Pancreas (tissue), 10 donors: ENCODE measurements at places on chromosomes 3 and 15.

- no peak for DNase-seq
- H3K27ac ChIP-seq = no peak overlapping the region
- H3K4me1 ChIP-seq = no peaks in the 10 kb centered on the region
- peaks cover 5% of the 10 kb centered on the region for H3K27me3 ChIP-seq
Observed at GRCh38 chr3:77171026-77171425, 131.1 kb downstream of the ROBO2 start.

DNA sequence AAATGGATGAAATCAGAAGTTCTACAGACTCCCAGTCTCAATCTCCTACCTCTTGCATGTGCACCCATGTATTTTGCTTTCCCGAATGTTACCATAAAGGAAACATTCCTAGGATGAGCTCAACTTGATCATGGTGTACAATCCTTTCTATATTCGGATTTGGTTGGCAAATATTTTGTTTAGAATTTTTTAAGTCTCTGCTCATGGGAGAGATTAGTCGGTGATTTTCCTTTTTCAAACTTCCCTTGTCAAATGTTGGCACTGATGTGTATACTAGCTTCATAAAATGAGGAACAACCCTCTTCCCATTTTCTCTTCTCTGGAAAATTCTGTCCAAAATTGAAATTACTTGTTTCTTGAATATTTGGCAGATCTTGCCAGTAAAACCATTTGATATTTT lies 317.6 kb upstream of the RASGRP1 start:
- H3K27ac ChIP-seq = no peak overlapping the region
- DNase-seq = no peak
- no peaks in the 10 kb centered on the region for H3K36me3 ChIP-seq
- H3K4me1 ChIP-seq = no peaks in the 10 kb centered on the region

GRCh38 chr15:62618432-62618831 lies 424.1 kb upstream of the TPM1 start:
- no peaks in the 10 kb centered on the region for H3K27me3 ChIP-seq
- H3K27ac ChIP-seq = no peak overlapping the region
- H3K4me3 ChIP-seq = no peak overlapping the region
- no peaks in the 10 kb centered on the region for H3K4me1 ChIP-seq
- DNase-seq = no peak

GRCh38 chr3:84292128-84292527 lies 666.7 kb upstream of the CADM2 start:
- H3K4me3 ChIP-seq = no peak overlapping the region
- H3K4me1 ChIP-seq = no peaks in the 10 kb centered on the region
- DNase-seq = no peak
- no peaks in the 10 kb centered on the region for H3K36me3 ChIP-seq
- no peaks in the 10 kb centered on the region for H3K27me3 ChIP-seq

DNA sequence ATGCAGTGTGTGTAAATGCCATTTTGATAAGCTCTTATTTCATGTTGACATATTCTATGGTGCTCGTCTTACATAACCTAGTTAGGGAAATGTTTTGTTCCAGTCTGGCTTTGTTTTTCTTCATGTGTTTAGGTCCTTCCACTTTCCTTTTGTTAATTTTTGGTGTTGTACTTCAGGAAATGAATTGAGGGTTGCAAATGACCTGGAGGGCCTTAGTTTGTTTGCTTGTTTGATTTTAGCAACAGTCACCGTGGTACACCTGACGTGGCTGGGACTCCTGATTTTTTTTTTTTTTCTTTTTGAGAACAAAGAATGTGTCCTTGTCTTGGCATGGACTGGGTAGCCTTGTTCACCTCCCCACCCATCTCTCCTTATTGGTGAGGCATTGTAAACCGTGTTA lies 114.8 kb downstream of the IGF1R start:
- H3K27me3 ChIP-seq = no peaks in the 10 kb centered on the region
- H3K36me3 ChIP-seq = no peaks in the 10 kb centered on the region
- H3K27ac ChIP-seq = peak overlapping the region; percentile 46
- no peak for DNase-seq

DNA sequence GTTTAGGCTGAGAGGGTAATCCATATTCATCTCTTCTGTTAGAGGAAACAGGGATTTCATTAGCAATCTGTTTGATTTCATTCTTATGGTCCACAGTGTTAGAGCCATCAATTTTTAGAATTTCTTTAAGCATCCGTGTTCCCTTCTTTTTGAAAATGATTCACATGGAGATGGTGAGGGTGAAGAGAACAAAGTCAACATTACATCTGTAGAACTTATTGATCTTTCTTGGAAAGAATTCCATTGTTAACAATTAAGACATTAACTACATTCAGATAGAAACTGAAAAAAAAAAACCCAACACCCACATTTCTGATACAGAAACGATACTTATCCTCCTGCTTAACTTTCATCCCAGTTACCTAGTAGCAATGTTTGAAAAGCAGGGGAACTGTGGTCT lies 107.0 kb upstream of the GK5 start:
- no peak overlapping the region for H3K27ac ChIP-seq
- no peak overlapping the region for H3K4me3 ChIP-seq
- H3K4me1 ChIP-seq = no peaks in the 10 kb centered on the region
- peaks cover 28% of the 10 kb centered on the region for H3K36me3 ChIP-seq
- H3K27me3 ChIP-seq = no peaks in the 10 kb centered on the region
- DNase-seq = no peak

DNA sequence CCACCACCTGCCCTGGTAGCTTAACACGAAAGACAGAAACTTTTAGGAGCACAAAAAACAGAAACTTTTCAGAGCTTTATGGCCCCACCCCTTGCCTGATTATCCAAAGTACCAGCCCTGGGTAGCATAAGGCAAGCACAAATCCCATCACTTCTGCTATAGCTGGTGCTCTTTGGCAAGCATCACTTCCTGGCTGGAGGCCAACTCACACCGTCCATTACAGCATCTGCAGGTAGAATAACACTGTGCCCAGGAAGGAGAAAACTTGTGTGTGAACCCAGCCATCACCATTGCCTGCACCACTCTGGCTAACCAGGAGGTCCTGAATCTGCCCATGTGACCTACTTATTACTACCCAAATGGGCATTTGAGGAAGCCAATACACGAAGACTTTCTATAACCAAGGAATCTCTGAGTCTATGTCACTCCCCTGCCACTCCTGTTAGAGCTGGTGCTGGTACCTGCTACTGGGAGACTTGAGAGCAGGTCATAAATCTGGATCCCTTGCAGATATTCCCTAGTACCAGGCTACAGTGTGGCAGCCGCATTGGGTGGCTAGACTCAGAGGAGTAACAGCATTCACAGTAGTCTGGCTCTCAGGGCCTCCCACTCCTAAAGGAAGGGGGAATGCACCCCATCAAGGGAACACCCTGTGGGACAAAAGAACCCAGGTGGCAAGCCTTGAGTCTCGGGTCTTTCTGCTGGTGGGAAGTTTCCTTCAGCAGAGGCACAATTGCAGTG lies 73.3 kb upstream of the AKAP13 start:
- peak; percentile 65 for DNase-seq
- H3K27me3 ChIP-seq = no peaks in the 10 kb centered on the region
- no peaks in the 10 kb centered on the region for H3K4me1 ChIP-seq
- H3K4me3 ChIP-seq = no peak overlapping the region
- no peak overlapping the region for H3K27ac ChIP-seq
- no peaks in the 10 kb centered on the region for H3K36me3 ChIP-seq

DNA sequence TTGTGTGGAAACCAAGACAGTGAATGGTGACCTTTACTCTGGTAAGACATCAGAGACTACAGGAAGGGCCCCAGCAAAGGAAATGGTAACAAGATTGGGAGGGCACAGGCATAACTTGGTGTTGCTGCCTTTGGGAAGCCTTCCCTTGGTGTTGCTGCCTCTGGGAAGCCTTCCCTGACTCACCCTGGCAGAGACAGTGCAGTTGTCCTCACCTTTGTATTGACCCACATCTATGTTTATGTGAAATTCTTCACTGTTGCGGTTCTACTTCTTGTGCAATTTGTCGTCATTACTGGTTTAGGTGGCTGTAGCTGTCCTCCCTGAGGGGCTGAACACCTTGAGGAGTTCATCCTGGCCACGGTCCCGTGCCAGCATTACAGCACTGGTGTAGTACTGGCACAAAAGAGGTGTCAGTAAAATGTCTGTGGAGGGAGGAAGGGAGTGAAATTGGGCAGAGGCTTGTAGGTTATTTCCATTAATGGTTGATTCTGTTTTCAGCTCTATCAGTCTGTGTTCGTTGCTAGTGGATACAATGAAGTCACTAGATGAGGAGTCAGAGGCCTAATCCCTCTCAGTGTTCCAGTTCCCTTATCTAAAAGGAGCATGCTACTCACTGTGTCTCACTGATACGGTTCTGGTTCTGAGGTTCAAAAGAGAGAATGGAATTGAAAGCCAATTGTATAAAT lies 21.6 kb downstream of the IFT122 start:
- H3K4me3 ChIP-seq = no peak overlapping the region
- H3K36me3 ChIP-seq = peaks cover 4% of the 10 kb centered on the region
- H3K27me3 ChIP-seq = no peaks in the 10 kb centered on the region
- DNase-seq = no peak

GRCh38 chr3:33426630-33427317 lies 13.4 kb downstream of the UBP1 start:
- no peaks in the 10 kb centered on the region for H3K36me3 ChIP-seq
- H3K4me1 ChIP-seq = peaks cover 9% of the 10 kb centered on the region
- DNase-seq = no peak
- H3K4me3 ChIP-seq = no peak overlapping the region

DNA sequence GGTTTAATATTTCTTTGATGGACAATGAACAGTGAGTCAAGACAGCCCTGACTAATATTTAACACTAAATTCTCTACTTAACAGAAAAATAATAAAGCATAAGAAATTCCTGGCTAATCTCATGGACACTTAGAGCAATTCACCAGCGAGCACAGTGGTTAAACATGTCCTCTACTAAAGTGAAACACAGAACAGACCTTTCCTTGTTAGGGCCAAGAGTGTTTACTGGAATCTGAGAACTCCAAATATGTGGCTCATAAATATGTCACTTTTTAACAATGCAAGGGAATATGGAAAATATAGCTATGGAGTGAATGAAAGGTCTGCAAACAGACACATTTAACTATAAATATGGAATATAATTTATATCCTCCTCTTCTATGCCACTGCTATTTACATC lies 18.6 kb upstream of the IGSF10 start:
- H3K4me3 ChIP-seq = no peak overlapping the region
- H3K27ac ChIP-seq = no peak overlapping the region
- H3K4me1 ChIP-seq = no peaks in the 10 kb centered on the region
- DNase-seq = no peak

GRCh38 chr3:71891483-71891882 lies 106.5 kb upstream of the PROK2 start:
- no peak for DNase-seq
- no peak overlapping the region for H3K27ac ChIP-seq
- no peaks in the 10 kb centered on the region for H3K27me3 ChIP-seq
- H3K36me3 ChIP-seq = no peaks in the 10 kb centered on the region
- no peak overlapping the region for H3K4me3 ChIP-seq
- H3K4me1 ChIP-seq = no peaks in the 10 kb centered on the region

DNA sequence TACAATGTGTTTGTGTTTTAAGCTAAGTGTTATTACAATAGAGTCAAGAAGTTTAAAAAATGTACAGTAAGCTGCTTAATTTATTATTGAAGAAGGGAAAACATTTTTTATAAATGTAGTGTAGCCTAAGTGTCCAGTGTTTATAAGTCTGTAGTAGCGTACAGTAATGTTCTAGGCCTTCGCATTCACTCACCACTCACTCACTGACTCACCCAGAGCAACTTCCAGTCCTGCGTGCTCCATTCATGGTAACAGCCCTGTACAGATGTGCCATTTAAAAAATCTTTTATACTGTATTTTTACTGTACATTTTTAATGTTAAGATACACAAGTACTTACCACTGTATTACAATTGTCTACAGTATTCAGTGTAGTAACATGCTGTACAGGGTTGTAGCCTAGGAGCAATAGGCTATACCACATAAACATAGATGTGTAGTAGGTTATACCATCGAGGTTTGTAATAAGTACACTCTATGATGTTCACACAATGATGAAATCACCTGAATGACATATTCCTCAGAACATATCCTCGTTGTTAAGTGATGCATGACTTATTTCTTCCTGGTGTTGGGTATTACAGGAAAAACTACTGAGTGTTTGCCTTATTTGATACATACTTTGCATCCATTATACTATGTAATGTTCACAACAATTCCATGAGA lies 156.6 kb upstream of the NUDT16 start:
- H3K36me3 ChIP-seq = no peaks in the 10 kb centered on the region
- H3K27ac ChIP-seq = no peak overlapping the region
- H3K4me1 ChIP-seq = no peaks in the 10 kb centered on the region

DNA sequence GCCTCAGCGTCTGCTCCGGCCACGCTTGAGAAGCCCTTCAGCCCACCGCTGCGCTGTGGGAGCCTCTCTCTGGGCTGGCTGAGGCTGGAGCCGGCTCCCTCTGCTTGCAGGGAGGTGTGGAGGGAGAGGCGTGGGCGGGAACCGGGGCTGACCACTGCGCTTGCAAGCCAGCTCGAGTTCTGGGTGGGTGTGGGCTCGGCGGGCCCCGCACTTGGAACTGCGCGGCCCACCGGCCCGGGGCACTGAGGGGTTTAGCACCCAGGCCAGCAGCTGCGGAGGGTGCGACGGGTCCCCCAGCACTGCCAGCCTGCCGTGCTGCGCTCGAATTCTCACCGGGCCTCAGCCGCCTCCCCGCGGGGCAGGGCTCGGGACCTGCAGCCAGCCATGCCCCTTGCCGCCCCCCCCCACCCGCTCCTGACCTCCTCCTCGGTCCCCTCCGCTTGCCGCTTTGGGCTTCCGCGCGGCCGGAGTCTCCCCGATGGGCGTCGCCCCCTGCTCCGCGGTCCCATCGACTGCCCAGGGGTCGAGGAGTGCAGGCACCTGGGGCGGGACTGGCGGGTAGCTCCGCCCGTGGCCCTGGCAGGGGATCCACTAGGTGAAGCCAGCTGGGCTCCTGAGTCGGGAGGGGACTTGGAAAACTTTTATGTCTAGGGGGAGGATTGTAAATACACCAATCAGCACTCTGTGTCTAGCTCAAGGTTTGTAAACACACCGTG lies 106.7 kb downstream of the RAP2B start:
- H3K27me3 ChIP-seq = no peaks in the 10 kb centered on the region
- no peak for DNase-seq
- no peaks in the 10 kb centered on the region for H3K4me1 ChIP-seq
- H3K4me3 ChIP-seq = no peak overlapping the region
- no peak overlapping the region for H3K27ac ChIP-seq
- no peaks in the 10 kb centered on the region for H3K36me3 ChIP-seq

GRCh38 chr3:98333989-98334606 lies 19.6 kb upstream of the OR5K4 start:
- DNase-seq = no peak
- no peak overlapping the region for H3K4me3 ChIP-seq
- H3K36me3 ChIP-seq = no peaks in the 10 kb centered on the region
- H3K27me3 ChIP-seq = peaks cover 5% of the 10 kb centered on the region
- no peak overlapping the region for H3K27ac ChIP-seq
